Thoracic aorta endothelial cell (primary cell): ENCODE measurements at places on chromosomes 2 and 18. TPM values are rescaled to one million over a fixed set of nuclear protein-coding genes. Genes with fewer than 3 reads are reported as not detected.

CDH2 gene
- total RNA-seq, result 13.3 and 42.4 TPM in 2 replicates

NEURL3 gene
- not detected in 2 replicates for total RNA-seq

HPCAL1 gene
- 54.0 and 70.2 TPM in 2 replicates for total RNA-seq

IL36B gene
- not detected in 2 replicates for total RNA-seq

MDH1B gene
- total RNA-seq, result 0.27 and 0.65 TPM in 2 replicates
